ENCODE measurements at places on chromosomes 3 and 15.

- no peak for DNase-seq
Observed at GRCh38 chr3:174325171-174325570, 534.0 kb upstream of the NAALADL2 start.

DNA sequence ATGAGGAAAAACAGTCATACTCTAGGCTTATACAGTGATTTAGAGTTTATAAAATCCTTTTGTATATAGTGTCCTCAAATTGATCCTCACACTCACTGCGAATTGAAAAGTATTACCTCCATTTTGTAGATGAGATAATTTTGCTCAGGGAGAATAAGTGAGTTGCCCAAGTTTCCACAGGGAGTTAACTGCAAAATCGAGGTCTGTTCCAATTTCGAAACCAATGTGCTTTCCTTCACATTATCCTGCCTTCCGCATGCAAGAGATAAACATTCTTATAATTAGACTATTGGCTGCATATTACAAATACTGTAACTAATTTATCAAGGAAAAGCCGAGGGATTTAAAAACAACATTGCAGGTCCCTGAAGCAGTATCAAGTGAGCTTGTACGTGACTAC, 667.0 kb downstream of the SQOR start:
- DNase-seq = no peak

DNA sequence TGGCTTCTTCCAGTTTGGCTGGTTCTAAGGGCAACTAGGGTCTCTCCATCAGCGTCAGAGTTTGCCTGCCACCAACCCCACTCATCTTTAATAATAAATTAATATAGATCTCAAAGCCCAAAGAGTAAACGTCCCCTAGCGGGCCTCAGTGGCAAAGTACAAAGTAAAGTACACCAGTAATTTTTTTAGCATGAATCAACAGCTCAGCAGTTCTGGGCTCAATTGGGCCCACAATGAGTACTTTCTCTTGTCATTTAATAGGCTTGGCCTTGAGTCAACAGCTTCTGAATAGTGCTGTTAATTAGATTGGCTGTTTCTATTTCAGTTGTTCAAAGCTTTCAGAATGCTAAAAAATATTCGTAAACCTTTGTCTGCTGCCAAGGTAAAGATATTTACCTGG, 89.0 kb upstream of the PFN2 start:
- no peak for DNase-seq

- DNase-seq = no peak
Observed at GRCh38 chr3:188468662-188469061, 314.7 kb downstream of the LPP start.

DNA sequence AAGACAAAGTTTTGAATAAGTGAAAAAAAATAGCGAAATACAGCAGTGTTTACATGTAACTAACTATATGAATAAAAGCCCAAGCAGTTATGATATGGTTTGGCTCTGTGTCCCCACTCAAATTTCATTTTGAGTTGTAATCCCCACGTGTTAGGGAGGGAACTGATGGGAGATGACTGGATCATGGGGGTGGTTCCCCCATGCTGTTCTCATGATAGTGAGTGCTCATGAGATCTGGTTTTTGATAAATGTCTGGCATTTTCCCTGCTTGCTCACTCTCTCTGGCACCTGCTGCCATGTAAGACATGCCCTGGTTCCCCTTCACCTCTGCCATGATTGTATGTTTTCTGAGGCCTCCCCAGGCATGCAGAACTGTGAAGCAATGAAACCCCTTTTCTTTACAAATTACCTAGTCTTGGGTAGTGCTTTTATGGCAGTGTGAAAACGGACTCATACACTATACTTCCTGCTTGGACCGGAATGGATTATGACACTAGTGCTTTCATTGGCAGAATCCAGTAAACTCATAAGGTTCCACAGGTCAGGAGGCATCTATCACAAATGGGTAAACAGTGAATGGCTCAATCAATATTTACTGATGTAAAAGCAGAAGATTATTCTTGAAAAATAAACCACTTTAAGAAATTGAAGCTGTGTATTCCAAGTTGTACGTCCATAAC, 192.1 kb downstream of the CBLB start:
- no peak for DNase-seq

DNA sequence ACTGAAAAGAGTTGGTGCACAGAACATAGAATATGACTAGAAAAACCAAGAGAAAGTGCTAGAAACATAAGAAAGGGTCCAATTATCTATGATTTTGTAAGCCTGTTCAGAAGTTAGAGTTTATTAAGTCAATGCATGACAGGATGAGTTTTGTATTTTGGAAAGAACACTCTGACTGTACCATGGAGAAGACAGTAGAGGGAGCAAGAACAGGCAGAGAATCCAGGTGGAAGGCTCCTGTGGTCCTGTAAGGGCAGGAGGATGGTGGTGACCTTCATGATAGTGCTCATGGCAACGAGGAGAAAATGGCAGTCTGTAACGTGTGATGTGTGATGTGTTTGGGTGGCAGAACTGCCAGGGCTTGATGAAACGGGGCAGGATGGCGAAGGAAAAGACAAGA, 249.1 kb downstream of the CTNNB1 start:
- no peak for DNase-seq
